ENCODE measurements at places on chromosomes 4 and X. TPM values are rescaled to one million over a fixed set of nuclear protein-coding genes. Genes with fewer than 3 reads are reported as not detected.

The GASK1B gene
- total RNA-seq, result 19.4 TPM

The AMTN gene
- not detected for total RNA-seq

The NWD2 gene
- under 0.01 TPM for total RNA-seq

The EVC gene
- 0.52 TPM for total RNA-seq

The MSX1 gene
- not detected for total RNA-seq

The STIM2 gene
- total RNA-seq, result 71.5 TPM

The TLR1 gene
- total RNA-seq, result 71.5 TPM

The F8A2 gene
- not detected for total RNA-seq

The COL25A1 gene
- 0.10 TPM for total RNA-seq

The ERAS gene
- total RNA-seq, result not detected

The SPANXD gene
- not detected for total RNA-seq

The KLKB1 gene
- 0.63 TPM for total RNA-seq

The CCDC110 gene
- not detected for total RNA-seq

The SHISA3 gene
- total RNA-seq, result not detected

The ZCCHC12 gene
- total RNA-seq, result not detected

The SH2D1A gene
- 34.2 TPM for total RNA-seq

The SGMS2 gene
- 8.6 TPM for total RNA-seq

The CDX4 gene
- not detected for total RNA-seq

The ADH1A gene
- total RNA-seq, result not detected

The HGFAC gene
- total RNA-seq, result not detected

The UGT2B15 gene
- not detected for total RNA-seq

The DCHS2 gene
- 0.31 TPM for total RNA-seq

The PARM1 gene
- total RNA-seq, result 1.0 TPM

The CTAG2 gene
- not detected for total RNA-seq

The TMEM255A gene
- 0.21 TPM for total RNA-seq

The ENOPH1 gene
- total RNA-seq, result 22.9 TPM

The FAM236A gene
- total RNA-seq, result not detected

The TRMT10A gene
- 1.8 TPM for total RNA-seq

The MXRA5 gene
- not detected for total RNA-seq

The NR0B1 gene
- total RNA-seq, result not detected

The XG gene
- total RNA-seq, result 0.10 TPM

The PPARGC1A gene
- total RNA-seq, result 0.52 TPM

The XK gene
- total RNA-seq, result 3.6 TPM

The NAP1L3 gene
- total RNA-seq, result 7.7 TPM

Data from mononuclear cell (primary cell).